Sigmoid colon (tissue), 7 donors: ENCODE measurements at places on chromosomes 7 and 10. TPM values are rescaled to one million over a fixed set of nuclear protein-coding genes. Genes with fewer than 3 reads are reported as not detected.

INSYN2A gene
- total RNA-seq, result 0.81 TPM

BRI3 gene
- total RNA-seq, result 46.9 TPM

DNA sequence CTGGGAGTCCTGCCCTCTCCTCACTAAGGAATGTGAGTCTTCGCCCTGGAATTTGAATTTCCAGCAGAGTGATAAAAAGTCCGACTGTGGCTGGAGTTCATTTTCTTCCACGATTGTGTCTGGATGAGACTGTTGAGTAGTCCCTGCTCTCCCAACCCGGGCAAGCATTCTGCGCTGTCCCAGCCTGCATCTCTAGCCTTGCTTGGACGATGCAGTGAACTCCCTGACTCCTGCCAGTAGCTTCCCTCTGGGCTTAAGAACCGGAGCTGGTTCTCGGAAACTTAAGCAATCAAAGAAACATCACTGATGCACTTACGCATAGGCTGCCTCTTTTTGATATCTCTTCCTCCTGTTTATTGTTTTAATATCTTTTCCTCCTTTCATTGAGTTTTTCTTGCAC lies 116.0 kb upstream of the FZD8 start:
- no peak overlapping the region for H3K27ac ChIP-seq
- no peak for DNase-seq
- H3K27me3 ChIP-seq, result no peaks in the 10 kb centered on the region
- no peaks in the 10 kb centered on the region for H3K4me1 ChIP-seq

DNA sequence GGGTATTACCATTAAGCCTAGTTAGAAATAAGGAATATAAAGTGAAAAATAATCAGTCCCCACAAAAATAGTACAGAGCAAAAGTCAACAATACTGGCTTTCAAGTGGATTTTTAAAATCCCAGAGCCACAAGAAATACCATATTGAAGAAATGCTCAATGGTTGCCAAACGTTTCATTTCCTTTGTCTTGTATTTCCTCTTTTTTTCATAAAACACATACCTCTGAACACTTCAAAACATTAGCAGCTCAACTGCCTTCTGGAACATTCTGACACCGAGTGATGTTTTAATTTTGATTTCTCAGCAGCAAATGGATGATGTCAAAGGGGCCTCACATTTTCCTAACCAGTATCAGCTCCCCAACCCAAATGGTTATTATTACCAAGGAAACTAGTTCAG lies 10.5 kb downstream of the NOD1 start:
- no peaks in the 10 kb centered on the region for H3K36me3 ChIP-seq
- no peak for DNase-seq
- H3K4me1 ChIP-seq, result peaks cover 80% of the 10 kb centered on the region
- peak overlapping the region; percentile 80 for H3K27ac ChIP-seq
- no peak overlapping the region for H3K4me3 ChIP-seq
- H3K27me3 ChIP-seq, result no peaks in the 10 kb centered on the region

DNA sequence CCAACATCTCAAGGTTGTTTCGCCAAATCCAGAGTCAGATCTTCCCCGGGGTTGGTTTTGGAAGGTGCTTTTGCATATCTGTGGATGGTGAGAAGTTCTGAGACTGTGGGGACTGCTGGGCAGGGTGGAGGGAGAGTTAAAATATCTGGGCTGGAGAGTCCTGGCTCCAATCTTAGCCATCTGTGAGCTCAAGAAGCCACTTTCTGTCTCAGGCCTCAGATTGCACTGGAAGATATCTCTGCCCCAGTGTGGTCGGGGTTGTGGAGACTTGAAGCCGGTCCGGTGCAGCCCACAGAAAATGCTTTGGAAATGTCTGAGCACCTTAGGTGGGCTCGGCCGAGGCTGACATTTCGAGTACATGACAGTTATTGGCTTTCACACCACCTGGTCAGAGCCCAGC lies 72.2 kb upstream of the SFMBT2 start:
- no peak overlapping the region for H3K4me3 ChIP-seq
- no peaks in the 10 kb centered on the region for H3K36me3 ChIP-seq
- no peak overlapping the region for H3K27ac ChIP-seq
- DNase-seq, result no peak
- no peaks in the 10 kb centered on the region for H3K27me3 ChIP-seq
